ENCODE measurements at places on chromosomes 2 and 18.
A peak's percentile ranks its signal among the peaks of the same experiment; 100 is the strongest.

DNA sequence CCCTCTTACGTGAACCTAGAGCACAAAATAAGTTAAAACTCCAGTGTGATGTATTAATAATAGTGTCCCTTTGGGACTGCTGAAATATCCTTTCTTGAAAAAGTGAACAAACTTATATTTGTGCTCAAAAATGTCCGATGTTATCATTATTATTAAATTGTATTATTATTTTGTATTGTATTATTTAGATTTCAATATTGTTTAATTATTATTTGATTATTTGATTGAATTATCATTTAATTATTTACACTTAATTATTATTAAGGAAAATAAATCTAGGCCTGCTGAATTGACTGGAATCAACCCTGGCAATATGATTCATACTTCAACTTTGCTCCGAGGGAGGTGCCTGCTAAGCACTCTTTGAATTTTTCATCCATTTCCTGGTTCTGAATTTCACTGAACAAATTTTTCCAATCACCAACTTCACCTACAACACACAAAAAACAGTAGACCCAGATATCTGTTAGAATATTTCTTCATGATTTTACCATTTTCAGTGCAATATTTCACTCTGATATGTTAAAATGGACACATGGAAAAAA, 10.9 kb upstream of the EIF2AK2 start:
- DNase-seq, result no peak

- no peak for DNase-seq
Measured at GRCh38 chr2:11589316-11589940, 55.6 kb downstream of the GREB1 start.

DNA sequence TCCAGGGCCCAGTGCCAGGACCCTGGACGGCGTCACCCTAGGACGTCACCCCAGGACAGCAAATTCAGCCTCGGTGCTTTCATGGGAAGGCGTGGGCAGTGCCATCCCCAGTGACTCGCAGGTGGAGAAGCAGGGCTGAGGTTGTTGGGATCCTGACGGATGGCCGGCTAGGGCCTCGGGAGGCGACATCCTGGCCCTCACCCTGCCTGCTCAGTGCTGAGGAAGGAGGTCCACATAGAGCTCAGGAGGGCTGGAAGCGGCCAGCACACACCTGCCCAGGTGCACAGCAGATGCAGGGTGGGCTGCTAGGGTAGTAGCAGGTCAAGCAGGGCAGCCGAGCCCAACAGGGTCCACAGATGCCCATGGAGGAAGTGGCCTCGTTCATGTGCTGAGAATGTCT, 482.0 kb upstream of the SALL3 start:
- DNase-seq, result no peak

- no peak for DNase-seq
Measured at GRCh38 chr2:1864981-1865421, 120.7 kb upstream of the PXDN start.

DNA sequence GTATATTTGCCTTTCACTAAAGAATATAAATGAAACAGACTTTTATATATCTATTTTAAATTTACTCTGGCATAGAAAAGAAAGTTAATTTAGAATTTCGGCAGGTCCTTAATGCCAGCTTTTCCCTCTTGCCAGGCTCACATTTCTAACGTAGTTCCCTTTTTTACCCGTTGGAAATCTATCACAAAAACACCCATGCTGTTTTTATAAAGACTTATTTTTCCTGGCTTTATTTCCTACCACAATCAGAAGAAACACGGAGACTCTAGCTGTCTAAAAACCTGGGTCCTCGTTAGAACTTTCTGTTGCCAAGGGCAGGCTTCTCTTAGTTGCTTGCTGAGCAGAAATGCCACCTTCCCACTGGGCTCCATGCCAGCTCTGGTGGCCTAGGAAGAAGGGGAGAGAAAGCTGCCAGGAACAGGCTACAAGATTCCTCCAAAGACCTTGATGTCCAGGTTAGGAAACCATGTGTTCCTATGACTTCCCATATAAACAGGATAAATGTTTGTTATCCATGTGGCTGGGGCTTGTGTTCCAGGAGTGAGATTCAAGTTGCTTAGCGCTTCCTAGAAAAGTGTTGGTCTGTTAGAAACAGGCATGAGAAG, 17.8 kb upstream of the TMEM18 start:
- no peak for DNase-seq

- no peak for DNase-seq
Measured at GRCh38 chr18:73790587-73790986, 357.0 kb downstream of the FBXO15 start.

DNA sequence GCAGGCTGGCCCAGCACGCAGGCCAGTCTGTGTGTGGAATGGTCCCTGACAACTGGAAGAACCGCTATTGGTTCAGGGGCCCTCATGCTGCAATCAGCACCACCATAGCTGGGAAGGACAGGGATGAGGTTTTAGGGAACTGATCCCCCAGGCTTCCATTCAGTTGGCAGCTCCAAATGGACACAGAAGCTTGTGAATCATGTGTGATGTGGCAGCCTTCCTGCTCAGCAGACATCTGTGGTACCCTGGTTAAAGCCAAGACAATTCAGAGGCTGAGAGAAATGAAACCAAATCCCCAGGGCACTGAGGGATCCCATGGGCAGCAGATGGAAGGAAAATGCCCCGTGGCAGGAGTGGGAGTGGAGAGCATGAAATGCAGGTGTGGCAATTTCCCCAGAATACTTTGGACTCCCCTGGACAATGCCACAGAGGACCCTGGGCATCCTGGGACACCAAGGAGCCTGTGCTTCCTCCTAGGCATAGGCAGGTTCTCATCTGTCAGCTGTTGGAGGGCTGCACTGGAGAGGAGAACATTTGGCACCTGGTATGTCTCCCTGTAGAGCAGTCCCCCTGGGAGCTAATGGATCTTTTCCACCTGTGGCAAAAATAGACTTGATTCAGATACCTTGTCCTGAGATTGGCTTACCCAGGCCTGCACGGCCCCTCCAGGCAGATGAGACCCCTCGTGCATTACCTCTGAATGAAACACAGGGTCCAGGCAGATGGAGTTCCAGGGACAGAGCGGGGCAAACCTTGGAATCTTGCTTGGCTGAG, 162.2 kb upstream of the BCL2L11 start:
- DNase-seq, result no peak

DNA sequence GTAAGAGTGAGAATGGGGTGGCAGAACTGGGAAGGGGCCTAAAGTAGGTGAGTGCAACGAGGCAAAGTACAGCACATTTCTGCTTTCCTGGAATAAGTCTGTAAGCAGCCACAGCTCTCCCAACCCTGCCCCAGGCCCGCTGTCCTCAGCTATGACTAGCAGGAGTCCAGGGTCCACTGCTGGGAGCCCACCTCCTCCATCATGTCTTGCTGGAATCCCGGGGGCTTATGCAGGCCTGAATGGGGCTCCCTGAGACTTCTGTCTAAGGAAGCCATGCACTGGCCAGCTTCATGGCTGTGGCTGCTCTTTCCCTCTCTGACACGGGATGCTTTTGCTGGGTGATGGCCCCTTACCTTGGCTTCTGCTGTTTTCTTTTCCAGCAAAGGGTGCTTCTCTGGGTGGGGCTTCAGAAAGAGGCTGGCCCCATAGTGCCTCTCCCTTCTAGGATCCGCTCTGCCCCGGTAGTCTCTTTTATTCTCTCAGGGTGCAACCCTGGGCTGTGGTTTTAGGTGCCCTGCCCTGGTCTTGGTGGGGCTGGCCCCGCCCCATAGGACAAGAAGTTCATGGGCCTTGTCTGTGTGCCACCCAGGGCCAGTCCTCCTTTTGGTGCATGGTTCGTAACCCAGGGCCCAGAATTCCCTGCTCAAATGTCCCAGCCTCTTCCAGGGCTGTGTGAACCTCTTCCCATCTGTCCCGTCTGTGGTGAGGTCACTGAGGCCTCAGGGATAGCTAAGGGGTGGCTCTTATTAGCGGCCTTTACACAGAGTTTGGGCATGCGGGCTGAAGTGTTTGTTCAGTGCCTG, 33.8 kb upstream of the POLE4 start:
- DNase-seq, result no peak

GRCh38 chr2:72788756-72789155, 37.1 kb downstream of the EXOC6B start:
- no peak for DNase-seq

DNA sequence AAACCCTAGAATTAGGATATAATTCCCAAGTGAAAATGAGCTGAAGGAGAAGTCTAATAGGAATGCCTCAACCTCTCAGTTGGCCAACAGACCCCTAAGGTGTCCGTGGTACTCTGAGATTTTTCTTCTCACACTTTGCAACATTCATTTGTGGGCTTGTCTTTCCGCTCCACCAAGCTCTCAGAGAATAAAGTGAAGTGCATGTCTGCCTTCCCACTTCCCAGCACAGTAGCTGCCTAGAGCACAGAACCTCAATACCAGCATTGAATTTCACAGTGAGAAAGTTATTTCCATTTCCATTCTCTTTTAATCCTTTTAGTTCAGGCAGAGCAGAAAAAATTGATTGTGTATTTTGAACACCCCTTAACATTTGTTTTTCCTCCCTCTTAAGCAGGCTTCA, 451.8 kb downstream of the TGIF1 start:
- DNase-seq, result no peak

GRCh38 chr2:189486237-189486770, 45.0 kb downstream of the WDR75 start:
- DNase-seq, result no peak

DNA sequence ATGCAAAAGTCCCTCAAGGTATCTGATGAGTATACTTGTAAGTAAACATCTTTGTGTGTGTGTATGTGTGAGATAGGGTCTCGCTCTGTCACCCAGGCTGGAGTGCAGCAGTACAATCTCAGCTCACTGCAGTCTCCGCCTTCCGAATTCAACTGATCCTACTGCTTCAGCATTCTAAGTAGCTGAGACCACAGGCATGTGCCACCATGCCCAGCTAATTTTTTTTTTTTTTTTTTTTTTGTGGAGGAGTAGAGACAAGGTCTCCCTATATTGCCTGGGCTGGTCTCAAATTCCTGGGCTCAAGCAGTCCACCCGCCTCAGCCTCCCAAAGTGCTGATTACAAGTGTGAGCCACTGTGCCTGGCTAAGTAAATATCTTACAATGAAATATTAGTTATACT, 23.2 kb downstream of the ADAM17 start:
- DNase-seq, result no peak

DNA sequence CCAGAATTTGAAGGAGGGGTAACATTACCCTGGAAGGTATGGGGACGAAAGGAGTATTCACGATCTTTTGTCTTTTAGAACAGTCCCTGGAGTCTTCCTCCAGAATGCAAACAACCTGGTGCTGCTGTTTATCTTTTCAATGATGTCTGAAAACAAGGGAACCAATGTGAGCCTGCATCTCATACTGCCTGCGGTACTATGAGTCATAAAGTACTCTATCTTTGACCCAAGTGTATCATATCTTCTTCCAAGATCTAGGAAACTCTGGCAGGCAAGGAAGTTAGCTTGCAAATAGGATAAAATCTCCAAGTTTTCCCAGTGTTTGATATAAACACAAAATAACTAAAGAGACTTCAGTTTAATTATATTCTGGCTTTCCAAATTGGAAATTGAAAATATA, 968.5 kb downstream of the LRP1B start:
- no peak for DNase-seq

GRCh38 chr2:64419596-64420165, 34.3 kb upstream of the LGALSL start:
- no peak for DNase-seq

DNA sequence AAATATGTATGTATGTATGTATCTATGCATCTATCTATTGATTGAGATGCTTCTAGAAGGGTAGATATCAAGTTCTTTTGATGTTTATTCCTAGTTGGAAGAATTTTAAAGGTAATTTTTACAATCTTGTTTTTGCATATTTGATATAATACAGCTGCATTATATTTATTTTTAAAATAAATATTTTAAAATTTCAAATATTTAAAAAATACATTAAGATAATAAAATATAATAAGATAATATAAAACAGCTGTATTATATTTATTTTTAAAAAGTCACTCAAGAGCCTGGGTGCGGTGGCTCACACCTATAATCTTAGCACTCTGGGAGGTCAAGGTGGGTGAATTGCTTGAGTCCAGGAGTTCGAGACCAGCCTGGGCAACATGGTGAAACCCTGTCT, 92.5 kb downstream of the LIPG start:
- no peak for DNase-seq

- no peak for DNase-seq
Measured at GRCh38 chr2:70767079-70767698, 811 bp downstream of the ADD2 start.

GRCh38 chr2:235551965-235552364, 58.1 kb downstream of the AGAP1 start:
- DNase-seq, result peak; percentile 41

GRCh38 chr18:69734536-69734935, 213.1 kb downstream of the CD226 start:
- DNase-seq, result no peak

GRCh38 chr2:104312684-104313083, 541.2 kb upstream of the POU3F3 start:
- no peak for DNase-seq

DNA sequence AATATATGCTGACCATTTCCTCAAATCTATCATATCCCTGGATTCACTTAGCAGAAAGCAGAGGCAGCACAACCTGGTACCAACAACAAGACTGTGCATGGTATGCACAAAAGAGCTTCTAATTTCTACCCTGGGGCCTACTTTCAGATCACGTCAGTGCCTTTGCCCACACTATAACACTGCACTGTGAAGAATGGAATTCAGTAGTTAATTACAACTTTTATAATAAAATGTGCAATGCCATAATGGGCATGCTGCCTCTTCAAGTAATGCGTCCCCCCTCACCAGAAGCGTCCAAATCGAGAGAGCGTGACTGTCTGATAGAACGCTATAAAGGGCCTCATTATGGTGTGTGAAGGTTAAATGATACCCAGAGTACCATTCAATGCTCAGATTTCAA, 328.1 kb upstream of the PKDCC start:
- no peak for DNase-seq

- DNase-seq, result no peak
Measured at GRCh38 chr2:55595536-55595935, 21.9 kb downstream of the PPP4R3B start.

DNA sequence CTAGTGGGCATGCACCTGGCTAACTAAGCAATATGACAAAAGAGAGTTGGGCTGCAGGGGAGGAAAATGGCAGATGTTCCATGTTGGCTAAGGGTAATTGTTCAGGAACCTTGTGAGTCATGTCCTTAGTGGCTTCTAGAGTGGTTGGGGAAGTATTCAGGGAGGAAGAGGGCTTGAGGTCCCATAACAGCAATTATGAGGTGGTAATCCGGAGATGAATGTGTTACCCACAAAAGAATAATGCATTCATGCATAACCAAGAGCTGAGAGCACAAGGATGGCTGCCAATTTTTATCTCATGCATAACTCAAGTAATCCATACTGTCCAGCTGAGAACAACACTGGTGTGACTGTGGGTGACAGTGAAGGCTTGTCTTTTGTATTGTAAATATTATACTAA, 42.9 kb downstream of the TMEFF2 start:
- DNase-seq, result peak; percentile 85

GRCh38 chr2:126506786-126507185, 149.2 kb upstream of the GYPC start:
- no peak for DNase-seq

GRCh38 chr2:15560140-15560987, 770 bp downstream of the NBAS start:
- peak; percentile 10 for DNase-seq

GRCh38 chr2:225008179-225008856, 34.0 kb downstream of the DOCK10 start:
- no peak for DNase-seq
